ENCODE measurements at places on chromosomes 3 and 15.

DNA sequence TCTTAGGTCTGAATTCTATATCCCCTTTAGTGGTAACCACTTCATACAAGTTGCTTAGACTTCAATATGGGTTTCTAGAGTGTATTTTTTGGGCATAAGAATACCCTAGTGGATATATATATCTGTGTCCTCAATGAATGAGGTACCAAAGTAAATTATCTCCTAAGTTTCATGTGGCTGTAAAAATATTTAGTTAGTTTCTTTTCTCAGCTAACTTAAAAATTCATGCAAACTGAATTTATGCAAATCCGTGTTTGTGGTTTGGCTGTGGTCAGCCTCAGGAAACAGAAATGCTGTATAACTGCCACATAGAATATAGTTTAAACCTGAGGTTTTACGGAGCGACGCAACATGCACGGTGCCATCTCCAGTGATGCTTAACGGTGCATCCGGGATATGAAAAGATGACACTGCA, 80.3 kb downstream of the PEX5L start:
- no peak for DNase-seq

DNA sequence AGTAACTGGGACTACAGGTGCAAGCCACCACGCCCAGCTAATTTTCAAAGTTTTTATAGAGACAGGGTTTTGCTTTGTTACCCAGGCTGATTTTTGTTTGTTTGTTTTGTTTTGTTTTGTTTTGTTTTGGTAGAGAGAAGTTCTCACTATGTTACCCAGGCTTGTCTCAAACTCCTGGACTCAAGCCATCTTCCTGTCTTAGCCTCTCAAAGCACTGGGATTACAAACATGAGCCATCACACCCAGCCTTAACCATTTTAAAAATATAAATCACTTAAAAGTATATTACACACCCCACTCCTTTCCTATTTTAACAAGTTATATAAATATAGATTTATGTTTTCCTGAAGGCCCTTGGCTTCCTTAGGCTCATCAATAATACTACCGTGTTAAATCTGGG, 6.5 kb upstream of the DYNC1LI1 start:
- DNase-seq: no peak

DNA sequence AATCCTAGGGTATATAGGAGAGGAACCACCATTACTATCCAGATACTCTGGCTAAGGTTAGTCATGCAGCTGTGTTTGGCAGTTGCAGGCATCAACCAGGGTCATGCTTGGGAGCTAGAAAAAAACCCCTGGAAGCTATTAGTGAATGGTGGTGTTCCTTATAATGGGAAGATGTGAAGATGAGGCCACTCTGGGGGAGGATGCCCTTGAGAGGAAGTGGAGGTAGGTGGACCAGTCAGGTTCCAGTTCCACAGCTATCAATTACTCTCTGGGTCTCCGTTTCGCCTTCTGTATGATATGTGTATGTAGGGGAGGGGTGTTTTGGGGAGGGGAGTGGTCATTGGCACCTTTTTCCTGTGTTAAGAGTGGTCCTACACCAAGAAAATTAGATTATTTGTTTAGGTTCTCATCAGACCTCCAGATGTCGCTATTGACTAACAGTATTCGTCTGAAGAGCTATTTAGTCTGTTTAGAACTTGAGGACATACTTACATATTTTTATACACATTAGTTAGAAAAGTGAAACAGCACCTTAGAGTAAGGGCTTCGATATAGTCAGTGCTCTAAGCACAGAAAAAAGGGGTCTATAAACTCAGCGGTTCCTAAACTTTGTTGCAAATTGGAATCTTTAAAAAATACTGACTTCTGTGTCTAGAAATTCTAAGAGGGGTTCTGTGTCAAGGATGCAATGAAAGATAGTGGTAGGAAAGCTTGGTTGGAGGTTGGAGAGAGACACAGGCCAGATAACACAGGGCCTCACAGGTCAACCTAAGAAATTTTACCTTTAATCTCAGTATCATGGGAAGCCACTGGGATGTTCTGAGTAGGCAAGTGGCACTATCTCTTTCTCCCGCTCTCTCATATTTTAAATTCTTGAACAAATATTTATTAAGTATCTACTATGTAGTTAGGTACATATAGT, 9.1 kb upstream of the HPS3 start:
- DNase-seq: no peak

DNA sequence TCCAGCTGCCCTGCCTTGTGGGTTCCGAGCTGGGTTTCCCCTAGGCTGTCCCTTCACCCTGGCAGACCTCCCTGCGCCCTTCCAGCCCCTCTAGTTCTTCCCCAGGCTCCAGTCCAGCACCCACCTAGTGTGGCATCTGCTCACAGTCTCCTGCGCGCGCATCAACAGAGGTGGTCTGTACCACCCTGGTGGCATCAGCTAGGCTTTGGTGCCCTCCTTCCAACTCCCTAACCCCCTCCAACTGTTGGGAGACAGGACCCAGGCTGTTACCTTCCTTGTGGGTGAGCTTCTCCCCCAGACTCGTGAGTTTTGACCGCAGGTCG, 8.0 kb downstream of the CALML4 start:
- DNase-seq: no peak

DNA sequence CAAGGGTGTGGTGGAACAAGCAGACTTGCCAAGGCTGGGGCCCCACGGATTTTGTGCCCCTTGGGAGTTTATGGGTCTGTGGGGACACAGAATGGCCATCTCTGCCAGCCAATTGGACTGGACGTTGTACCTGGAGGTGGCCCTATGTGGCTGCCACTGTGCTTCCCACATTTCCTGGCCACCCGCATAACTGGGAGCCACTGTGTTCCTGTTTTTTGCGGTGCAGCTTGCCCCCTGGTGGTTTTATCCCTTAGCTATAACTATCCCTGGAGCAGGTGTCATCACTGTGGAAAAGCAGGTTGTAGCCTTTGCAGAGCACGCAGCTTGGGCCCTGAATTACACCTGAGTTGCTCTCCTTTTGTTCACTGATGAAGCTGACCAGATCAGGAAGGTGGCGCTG, 306.3 kb downstream of the ZPLD1 start:
- DNase-seq: no peak

DNA sequence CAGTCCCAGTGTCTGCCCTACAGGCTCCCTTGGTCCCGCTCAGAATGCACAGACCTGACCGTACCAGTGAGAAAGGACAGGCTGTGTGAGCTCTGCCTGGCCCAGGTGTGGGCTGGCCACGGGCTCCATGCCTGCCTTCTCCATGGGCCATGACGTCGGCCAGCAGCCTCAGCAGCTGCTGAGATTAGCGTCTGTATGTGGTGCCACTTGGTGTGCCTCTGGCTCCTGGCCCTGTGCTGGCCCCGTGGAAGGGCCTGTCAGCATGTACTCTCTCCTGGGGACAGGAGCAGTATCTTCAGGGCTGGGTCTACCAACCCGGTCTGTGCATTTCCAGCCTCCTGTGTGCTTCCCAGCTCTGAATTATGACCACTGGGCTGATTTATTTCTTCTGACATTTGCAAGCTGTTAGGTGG, 25.7 kb downstream of the KLF13 start:
- DNase-seq: no peak

GRCh38 chr3:32457971-32458471, 44.6 kb downstream of the CMTM6 start:
- no peak for DNase-seq

GRCh38 chr15:95567686-95568085, 762.8 kb upstream of the NR2F2 start:
- DNase-seq: no peak

- no peak for DNase-seq
Measured at GRCh38 chr15:34655326-34655725, 71.9 kb upstream of the GOLGA8B start.

GRCh38 chr3:177201700-177202397, 4.6 kb upstream of the TBL1XR1 start:
- DNase-seq: no peak

DNA sequence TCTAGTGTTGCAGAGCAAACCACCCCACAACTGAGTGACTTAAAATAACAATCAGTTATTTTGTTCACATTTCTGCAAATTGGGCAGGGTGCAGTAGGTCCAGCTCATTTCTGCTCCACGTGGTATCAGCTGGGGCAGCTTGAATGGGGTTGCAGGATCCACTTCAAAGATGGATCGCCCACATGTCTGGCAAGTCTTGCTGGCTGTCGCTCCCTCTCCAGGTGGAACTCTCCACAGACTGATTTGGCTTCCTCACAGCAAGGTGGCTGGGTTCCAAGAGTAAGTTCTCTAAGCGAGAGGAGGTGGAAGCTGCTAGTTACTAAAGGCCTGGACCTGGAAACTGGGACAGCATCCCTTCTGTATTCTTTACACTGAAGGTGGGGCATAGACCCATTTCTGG, 213.3 kb downstream of the SLC9A9 start:
- DNase-seq: no peak

GRCh38 chr3:103513003-103513402, 1078.2 kb downstream of the ZPLD1 start:
- no peak for DNase-seq

- no peak for DNase-seq
Measured at GRCh38 chr3:14431452-14431916, 29.1 kb downstream of the SLC6A6 start.

- no peak for DNase-seq
Measured at GRCh38 chr3:46737329-46737731, 19.7 kb upstream of the PRSS50 start.

GRCh38 chr3:46812237-46812791, 50.9 kb downstream of the MYL3 start:
- no peak for DNase-seq

DNA sequence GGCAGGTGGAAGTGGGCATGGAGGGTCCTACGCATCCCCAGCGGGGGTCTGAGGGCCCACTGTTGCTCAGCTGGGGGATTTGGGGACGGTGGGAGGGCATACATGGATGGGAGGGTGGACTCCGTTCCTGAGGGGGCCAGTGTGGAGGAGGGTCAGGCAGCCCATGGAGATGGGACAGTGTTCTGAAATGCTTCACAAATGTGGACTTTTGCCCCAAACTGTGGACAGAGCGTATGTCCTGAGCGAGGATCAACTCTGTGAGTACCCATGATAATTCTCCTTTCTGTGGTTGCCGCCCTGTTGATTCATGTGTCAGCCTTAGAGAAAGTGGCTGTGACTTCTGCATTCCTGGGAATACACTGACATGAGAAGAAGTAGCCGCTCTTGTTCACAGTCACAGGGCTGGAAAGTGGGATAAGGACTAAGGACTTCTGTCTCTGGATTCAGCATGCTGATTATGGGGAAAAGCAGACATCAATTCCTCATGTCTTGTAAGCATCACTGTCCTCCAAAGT, 33.4 kb downstream of the SMAD3 start:
- no peak for DNase-seq

DNA sequence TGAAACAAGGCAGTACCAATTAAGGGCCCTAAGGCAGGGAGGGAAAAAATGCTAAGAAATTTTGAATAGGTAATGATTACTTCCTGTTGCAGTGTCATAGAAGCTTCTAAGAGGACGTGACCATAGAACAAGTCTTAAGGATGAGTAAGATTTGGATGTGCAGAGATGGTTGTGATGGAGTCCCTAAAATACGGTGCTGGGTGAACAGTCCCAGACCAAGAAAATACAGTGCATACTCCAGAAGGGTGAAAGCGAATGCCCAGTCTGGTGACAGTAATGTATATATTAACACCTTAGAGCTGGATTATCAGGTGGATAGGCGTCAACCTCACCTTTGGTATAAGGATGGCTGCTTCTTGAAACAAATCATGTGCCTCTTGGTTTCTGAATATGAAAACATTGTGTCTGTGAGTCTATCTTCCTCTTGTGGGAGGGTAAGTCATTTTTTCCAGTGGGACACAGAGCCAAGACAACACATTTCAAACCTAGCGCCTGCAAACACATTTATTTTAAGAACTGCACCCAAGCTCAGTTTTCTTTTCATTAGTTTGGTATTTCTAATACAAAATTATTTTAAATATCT, 101.2 kb upstream of the TP63 start:
- DNase-seq: no peak

- no peak for DNase-seq
Measured at GRCh38 chr3:23664459-23664858, 141.3 kb upstream of the UBE2E1 start.

DNA sequence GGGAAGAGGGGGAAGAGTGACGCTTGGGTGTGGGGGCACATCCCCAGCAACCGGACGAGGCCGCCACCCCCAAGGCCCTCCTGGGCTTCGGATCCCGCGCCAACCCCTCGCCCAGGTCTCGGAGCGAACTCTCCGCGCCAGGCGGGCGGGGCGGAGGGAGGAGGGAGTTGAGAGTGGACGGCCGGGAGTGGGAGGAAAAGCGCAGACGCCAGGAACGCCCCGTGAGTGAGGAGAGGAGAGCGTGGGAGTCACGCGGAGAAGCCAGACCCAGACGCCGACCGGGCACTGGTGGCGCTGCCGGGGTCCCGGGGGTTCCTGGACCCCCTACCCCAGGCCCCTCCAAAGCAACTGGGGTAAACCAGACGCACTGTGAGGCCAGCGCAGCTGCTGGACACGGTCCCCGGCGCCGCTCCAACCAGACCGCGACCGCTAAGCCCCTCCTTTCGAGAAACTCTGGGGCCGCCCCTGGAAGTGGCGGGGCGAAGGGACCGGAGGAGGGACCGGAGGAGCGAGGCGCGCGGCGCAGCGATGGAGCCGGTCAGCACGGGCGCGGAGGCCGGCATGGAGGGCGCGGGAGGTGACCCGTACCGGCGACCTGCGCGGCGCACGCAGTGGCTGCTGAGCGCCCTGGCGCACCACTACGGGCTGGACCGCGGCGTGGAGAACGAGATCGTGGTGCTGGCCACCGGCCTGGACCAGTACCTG, at the start of gene EFCC1:
EFCC1 (plus strand) TSS at position 204 of the 705 bp plus-strand sequence; CDS start at position 529, 325 bp downstream.
- DNase-seq: no peak

DNA sequence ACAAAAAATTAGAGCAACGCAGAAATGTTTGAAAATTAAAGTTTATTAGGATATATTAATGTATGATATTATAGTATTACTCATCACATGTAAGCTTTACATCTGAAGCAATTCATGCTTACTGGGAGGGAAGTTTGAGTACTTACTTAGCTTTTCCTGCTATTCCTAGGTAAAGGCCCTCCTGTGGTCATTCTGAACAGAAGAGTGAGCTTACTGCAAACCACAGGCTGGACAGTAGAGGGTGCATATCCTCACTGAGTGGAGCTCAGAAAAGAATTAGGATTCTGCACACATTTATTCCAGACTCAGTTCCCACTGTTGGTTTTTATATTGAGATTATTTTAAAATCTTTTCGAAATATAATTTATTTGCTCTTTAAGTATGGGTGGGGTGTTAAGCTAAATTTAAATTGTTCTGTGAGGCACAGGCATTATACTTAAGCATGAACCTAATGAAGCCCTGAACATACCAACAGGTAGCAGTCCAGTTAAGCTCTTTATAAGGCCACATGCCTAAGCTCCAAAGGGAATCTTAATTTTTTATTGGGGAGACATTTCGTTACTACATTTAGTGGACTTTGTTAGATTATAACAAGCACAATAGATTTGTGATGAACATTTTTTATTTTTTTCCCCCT, 10.2 kb downstream of the MRPS22 start:
- DNase-seq: peak; percentile 36

DNA sequence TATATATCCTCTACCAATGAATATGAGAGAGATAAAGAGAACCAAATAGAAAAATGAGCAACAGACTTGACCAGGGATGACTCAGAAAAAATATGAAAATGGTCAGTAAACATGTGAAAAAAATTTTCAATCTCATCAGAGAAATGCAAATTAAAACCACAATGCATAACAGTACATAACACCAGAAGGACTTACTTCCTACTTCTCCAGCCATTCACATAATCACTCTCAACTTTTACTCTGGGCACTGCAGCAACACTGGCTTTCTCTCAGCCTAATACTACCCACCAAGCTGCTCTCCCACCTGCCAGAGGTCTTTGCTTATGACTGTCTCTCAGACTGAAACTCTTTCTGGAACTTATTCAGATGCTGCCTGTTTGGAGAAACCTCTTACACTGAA, 49.4 kb downstream of the DPH6 start:
- no peak for DNase-seq

- DNase-seq: no peak
Measured at GRCh38 chr15:46441294-46442062, 806.6 kb downstream of the SQOR start.

- DNase-seq: no peak
Measured at GRCh38 chr3:178200316-178200715, 335.9 kb upstream of the KCNMB2 start.
